ENCODE measurements at places on chromosomes 2 and 18.

- no peak for DNase-seq
Measured at GRCh38 chr2:3099860-3100234, 277.8 kb downstream of the EIPR1 start.

DNA sequence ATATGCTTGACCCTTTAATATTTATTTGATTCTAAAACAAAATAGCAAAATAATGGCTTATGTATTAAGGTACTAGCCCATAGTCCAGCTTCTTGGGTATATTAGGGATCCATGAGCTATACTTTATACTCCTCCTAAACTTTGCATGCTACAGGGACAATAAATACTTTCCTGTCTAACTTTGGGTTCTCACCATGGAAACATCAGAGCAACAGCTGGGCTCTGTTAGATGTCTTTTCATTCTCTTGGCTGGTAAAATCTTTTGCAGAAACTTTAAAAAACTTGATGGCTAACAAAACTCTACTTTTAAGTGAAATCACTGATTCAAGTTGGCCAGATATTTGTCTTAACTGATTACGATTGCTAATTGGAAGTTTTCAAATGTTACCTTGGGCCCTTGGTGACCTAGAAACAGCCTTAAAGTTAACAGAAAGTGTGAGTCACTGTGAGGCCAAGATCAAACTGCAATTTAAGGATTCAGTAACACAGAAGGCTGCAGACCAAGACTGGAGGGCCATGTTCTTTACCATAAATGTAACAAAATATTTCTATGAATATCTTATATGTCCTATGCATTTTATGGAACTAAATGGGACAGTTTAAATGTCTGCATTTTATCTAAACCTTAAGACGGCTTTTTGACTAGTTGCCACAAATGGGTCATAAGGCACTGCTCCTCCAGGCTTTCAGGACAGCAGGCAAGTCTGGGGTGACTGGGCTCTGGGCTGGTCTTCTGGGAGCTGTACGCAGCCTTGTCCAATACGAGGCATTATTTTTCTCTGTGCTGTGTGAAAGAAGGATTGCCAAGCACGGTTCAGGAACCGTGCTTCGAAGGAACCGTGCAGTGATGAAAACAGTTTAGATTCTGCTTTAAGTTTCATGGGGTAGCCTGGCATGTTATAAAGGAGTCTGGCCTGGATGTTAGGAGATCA, 188.5 kb downstream of the TPGS2 start:
- no peak for DNase-seq

DNA sequence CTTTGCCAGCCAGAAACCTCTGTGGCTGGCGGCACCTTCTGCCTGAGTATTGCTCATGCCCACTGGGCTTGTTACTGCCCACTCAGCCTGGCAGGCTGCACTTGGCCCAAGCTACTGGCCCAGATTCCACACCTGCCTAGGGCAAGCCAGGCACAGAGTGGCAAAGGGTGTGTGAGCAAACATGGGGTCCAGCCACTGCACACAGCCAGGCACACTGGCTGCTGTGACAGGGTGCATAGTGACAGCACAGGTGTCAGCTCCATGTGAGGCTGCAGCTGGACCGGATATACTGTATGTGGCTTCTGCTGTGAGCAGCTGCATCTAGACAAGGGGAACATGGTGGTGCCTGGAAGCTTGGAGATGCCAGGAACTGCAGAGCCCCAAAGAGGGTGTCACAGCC, 113.9 kb downstream of the COPS8 start:
- DNase-seq = no peak

- DNase-seq = no peak
Measured at GRCh38 chr2:147049957-147050356, 794.9 kb upstream of the ACVR2A start.

DNA sequence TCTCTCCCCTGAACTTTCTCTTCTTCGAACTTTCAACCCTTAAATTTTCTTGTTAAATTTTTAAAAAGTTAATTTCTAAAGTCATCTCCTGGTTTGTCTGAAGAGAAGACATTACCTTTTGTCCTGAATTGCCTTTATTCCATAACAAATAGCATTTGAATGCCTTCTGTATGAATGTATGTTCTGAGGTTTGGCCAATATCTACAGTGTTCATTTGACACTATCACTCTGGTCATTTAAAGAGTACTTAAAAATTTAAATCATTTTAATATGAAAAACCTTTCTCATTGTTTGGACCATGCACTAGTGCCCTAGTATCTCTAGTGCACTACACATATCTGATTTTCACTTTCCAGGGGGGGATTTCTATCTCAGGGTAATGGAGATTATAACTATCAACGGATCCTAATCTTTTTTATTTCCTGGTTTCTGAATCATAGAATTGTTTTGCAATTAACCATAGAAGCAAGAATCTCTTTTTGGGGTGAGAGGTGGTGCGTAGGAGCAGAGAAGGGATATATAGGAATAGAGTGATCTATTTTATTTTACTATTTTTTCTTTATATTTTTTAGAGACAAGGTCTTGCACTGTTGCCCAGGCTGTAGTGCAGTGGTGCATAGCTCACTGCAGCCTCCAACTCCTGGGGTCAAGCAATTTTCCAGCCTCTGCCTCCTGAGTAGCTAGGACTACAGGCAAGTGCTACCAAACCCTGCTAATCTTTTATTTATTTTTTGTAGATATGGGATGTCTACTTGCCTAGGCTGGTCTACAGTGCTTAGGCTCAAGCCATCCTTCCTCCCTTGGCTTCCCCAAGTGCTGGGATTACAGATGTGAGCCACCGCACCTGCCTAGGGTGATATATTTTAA, 25.5 kb downstream of the TANC1 start:
- DNase-seq = no peak

Measured in amniotic stem cell (primary cell).